ENCODE measurements at places on chromosomes 7 and 10.

DNA sequence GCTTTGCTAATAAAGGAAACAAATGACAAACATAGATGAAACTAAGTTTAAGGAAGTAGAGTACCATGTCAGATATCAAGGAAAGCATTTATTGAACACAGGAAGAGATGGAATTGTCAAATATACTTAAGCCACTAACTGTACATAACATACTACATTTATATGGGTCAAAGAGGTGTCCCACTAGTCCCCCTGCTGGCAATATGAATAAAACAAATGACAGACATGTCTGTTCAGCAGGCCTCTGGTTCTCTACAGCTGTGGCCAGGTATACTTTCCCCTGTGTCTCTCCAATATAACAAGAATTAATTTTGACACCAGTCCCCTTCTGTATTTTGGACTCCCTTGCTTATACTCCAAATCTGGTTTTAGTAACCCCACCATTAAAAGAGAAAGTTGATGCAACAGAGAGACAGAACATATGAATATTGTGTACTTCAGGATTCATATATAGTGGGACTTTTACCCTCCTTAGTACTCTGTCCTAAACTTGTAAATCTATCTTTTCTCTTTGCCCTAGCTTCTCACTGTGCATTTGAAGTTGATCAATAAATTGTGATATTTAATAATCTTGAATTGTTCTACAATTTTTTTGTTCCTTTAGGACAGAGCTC is 42.9 kb downstream of the CD36 start:
- no peaks in the 10 kb centered on the region for H3K36me3 ChIP-seq

DNA sequence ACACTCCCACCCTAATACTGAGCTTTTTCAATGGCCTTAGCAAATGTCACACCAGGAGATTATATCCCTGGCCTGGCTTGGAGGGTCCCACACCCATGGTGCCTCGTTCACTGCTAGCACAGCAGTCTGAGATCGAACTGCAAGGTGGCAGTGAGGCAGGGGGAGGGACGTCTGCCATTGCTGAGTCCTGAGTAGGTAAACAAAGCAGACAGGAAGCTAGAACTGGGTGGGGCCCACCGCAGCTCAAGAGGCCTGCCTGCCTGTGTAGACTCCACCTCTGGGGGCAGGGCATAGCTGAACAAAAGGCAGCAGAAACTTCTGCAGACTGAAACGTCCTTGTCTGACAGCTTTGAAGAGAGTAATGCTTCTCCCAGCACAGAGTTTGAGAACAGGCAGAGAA is 338.9 kb upstream of the MBL2 start:
- H3K27me3 ChIP-seq, result no peaks in the 10 kb centered on the region
- no peak overlapping the region for H3K4me3 ChIP-seq
- H3K27ac ChIP-seq, result no peak overlapping the region
- peaks cover 6% of the 10 kb centered on the region for H3K4me1 ChIP-seq
- DNase-seq, result peak; percentile 5

GRCh38 chr10:113565364-113565763 is 12.5 kb downstream of the HABP2 start:
- peaks cover 7% of the 10 kb centered on the region for H3K4me1 ChIP-seq
- no peaks in the 10 kb centered on the region for H3K27me3 ChIP-seq
- no peak overlapping the region for H3K27ac ChIP-seq
- no peaks in the 10 kb centered on the region for H3K36me3 ChIP-seq
- no peak for DNase-seq

GRCh38 chr7:45506059-45506458 is 68.1 kb upstream of the ADCY1 start:
- no peak overlapping the region for H3K4me3 ChIP-seq
- H3K4me1 ChIP-seq, result no peaks in the 10 kb centered on the region
- H3K36me3 ChIP-seq, result no peaks in the 10 kb centered on the region

GRCh38 chr10:13716081-13717071 is 129.6 kb downstream of the PRPF18 start:
- no peak overlapping the region for H3K27ac ChIP-seq
- no peak for DNase-seq
- H3K4me3 ChIP-seq, result no peak overlapping the region
- H3K36me3 ChIP-seq, result no peaks in the 10 kb centered on the region
- H3K27me3 ChIP-seq, result peaks cover 15% of the 10 kb centered on the region

All from activated T-helper 1 cell treated with anti-CD3 and anti-CD28 coated beads, Interleukin-12 subunit alpha, Interleukin-12 subunit beta, Interleukin-2, Interleukin-4 antibody, amounts not matched to agents 30 ng/mL and 10 ng/mL and 1 ng/mL, durations not matched to agents 14 hours and 24 hours and 36 hours (primary cell).